ENCODE measurements at places on chromosomes 4 and X.

- DNase-seq = no peak
Measured at GRCh38 chr4:37872310-37872988, 18.4 kb upstream of the TBC1D1 start.

GRCh38 chr4:185542626-185543315, 7.5 kb upstream of the PDLIM3 start:
- DNase-seq = no peak

DNA sequence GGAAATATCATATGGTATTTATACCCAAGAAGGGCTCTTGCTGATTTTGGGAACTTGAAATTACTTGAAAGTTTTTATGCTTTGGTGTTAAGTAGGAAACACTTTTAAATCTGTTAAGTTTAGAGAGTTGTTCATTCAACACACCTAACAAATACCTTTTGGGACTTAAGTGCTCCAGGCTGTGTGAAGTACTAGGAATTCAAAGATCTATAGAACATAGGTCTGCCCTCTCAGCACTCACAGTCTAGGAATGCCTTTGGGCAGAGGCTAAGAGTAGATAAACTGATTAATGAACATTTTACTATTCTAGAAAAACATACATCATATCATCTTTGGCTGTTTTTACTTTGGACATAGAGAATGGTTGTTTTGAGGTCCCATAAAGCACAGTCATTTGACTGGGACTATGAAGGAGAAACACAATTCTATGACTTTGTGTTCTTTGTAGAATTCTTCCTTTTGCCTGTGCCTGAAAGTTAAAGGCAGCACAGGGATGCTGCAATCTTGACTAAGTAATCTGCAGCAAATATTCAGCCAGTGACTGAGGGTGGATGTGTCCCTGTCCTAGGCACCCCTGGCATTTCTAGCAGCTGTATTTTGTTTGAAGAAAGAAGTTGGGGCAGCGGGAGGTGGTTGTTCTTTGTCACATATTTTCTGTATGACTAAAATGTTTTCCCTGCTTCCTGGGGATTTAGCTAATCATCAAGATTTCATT, 8.3 kb downstream of the BMP3 start:
- no peak for DNase-seq

DNA sequence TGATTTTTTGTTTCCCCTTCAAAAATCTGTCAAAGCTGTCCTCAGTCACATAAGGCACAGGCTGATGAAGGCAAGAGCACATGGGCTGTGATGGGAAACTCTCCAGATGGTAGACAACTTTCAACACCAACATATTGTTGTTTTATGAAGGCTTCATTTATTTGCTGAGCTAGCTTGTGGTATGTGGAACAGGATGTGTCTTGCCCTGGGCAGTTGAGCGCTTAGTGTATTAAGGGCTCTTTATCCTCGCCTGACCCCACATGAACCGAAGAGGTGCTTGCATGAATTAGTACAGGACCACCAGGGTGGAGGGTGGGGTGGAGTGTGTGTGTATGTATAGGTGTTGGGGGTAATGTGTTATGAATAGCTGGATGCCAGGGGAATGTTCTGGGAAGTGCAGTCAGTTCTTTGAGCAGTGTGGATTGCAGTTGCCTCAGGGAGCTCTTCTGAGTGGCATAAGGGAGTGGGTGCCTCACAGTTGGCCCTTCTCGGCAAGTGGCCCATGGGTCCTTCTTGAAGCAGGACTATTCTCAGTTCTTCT, 103.1 kb downstream of the PHEX start:
- DNase-seq = no peak

GRCh38 chr4:139740121-139740520, 74.5 kb downstream of the MGST2 start:
- no peak for DNase-seq

DNA sequence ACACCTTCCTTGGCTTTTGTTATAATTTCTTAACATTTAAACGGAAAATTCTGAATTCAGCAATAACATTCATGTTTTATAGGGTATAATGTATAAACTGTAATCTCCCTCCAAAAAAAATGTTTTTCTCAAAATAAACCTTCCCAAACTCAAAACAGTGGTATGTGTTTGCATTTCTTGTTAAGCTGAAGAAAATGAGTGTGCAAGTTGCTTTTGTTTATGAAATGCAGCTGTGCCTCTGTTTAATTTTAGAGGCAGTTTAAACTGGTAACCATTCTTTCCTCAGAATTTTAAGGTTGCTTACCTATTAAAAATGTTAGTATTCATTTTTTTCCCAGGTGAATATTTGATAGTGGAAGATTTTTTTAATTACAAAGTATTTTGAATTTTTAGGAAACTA, 105.0 kb upstream of the ANKRD50 start:
- DNase-seq = no peak
